ENCODE measurements at places on chromosomes 1 and 21. TPM values are rescaled to one million over a fixed set of nuclear protein-coding genes. Genes with fewer than 3 reads are reported as not detected.

FBXO28 gene
- total RNA-seq: 27.1 TPM

SNX7 gene
- total RNA-seq: 21.8 TPM

MRPL37 gene
- 58.2 TPM for total RNA-seq

DNAH14 gene
- total RNA-seq: 18.2 TPM

HAPLN2 gene
- not detected for total RNA-seq

GSTM1 gene
- total RNA-seq: 11.8 TPM

NOC2L gene
- 44.4 TPM for total RNA-seq

SPRR3 gene
- total RNA-seq: not detected

THEM5 gene
- not detected for total RNA-seq

ZNF593OS gene
- not detected for total RNA-seq

Measured in upper lobe of left lung (tissue), 6 donors.